ENCODE measurements at places on chromosomes 6 and 20.

DNA sequence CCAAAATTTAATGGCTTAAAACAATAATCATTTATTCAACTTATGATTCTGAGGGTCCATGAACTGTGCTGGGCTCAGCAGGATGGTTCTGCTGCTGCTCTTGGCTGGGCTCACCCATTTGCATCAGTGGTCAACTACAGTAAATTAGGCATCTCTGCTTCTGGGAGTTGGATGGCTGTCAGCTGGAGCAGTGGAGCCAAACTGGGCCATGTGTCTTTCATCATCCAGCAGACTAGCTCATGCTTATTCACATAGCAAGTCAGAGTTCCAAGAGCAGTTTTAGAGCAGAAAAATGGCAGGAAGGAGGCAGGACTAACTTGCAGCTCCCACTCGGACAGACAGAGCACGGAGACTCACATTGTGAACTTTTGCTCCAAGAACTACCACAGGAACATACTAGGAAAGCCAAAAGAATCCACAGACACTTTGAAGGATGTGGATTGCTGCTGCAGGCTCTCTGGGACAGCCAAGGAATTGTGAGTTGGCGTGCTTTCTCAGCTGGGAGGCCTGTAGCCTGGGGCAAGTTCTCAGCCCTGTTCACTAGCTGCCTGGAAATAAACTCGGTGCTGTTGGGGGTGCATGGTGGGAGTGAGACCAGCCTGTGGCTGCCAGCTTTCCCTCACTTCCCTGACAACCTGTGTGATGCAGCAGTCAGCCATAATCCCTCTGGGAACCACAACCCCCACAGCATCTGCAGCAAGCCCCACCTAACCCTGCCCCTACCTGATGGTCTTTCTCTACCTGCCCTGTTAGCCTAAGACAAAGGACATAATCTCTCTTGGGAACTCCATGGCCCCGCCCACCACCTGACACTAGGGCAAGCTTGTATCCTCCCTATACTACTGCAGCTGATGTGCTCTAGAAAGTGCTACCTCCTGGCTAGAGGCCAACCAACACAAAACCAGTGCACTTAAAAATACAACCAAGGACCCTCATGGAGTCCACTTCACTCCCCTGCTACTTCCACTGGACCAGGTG, 129.0 kb downstream of the JPH2 start:
- no peak for DNase-seq

DNA sequence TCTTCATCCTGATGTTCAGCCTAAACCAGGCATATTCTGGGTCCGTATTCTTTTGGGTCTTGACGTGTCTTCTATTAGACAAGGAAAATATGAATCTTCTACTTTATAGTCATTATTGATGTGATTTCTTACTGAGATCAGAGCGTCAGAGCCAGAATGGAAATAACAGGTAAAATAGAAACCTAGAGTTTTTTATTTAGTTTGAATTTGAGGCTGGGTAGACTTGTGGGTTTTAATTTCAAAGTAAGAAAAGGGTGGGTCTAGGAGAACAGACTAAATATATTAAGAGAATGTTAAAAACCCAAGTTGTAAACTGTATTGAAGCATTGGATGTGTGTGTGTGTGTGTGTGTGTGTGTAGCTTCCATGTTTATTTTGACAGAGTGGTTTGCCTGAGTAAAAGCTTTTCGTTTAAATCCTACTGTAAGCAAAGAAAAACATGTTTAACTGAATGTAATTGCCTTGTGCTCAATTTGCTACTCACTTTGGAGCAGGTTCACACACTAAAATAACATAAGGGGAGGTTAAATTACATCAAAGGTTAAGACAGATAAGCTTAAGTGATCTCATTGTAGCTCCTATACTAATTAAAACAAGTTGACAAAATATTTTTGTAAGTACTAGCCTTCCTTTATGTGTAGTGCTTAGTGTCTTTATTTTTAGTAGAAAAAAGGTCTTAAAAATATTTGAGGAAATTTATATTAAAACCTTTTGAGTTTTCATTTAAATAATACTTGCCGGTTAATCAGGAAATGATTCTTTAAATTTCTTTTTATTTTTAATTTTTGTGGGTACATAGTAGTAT, 17.4 kb downstream of the HECA start:
- DNase-seq = no peak

DNA sequence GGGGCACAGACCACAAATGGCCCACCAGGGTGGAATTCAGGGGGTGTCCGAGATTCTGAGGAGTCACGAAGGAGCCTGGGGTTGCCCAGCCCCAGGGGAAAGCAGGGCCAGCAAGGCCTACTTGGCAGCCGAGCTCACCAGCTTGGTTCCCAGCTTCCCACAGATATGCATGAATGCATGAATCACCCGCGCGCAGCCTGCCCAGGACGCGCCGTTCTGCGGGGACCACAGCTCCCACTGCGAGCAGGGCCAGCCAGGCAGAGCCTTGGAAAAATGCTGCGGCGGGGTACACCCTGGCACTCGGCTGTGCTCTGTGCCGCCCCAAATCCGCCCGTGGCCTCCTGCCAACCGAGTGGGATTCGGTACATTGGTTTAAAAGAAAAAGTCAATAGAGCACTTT, 211.0 kb downstream of the NFATC2 start:
- no peak for DNase-seq

DNA sequence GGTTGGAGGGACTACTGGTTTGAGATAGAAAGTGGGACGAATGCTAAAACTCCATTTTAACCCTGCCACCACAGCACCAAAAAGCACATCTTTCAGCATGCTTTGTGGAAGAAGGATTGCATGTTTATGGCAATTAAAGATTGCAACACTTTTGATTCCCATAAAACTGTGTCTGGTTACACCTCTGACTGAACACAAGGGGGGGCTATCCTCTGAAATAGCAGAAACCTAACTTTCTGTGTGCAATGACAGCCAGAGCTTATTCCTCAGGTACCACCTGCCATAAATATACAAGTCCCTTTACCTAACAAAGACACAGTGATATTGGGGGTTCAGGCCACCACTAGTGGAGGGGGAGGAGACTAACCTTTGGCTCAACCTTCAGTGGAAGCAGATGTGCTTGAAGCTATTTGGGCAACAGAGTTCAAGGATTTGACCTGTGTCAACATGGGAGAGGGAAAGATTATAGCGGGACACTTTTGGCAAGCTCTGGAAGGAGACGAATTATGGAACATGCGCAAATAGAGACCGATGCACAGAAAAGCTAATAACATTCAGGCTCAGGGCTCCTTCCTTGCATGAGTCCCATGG, 9.6 kb upstream of the PLG start:
- DNase-seq = no peak

GRCh38 chr6:150152891-150153876, 10.3 kb downstream of the PPP1R14C start:
- no peak for DNase-seq

DNA sequence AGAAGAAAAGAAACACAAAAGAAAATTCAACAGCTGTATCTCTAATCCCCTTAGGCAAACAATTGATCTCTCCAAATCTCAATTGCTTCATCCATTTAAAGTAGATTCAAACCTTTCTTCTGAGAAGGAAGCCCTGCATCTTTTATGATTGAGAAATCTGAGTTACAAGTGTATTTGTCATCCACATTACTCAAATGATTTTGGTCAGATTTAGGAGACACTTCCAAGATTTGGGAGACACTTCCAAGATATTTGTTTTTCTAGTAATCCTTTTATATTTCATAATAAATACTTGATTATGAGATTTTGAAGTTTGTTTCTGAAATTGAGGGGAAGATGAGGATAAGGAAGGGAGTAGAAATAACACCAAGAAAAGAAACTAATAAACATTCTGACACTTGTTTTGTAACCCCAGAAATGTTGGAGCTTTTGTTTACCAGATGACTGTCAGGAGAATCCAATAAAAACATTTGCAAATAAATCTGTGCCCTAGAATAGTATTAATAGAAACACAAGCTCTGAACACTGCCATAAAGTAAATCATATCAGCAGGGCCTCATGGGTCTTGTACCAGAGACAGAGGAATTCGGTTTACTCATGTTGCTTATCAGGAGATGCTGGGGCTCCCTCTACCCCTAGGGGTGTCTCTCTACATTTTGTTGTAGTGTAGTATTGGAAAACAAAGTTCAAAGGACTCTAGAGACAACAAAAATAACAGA, 314.3 kb upstream of the NT5E start:
- no peak for DNase-seq

DNA sequence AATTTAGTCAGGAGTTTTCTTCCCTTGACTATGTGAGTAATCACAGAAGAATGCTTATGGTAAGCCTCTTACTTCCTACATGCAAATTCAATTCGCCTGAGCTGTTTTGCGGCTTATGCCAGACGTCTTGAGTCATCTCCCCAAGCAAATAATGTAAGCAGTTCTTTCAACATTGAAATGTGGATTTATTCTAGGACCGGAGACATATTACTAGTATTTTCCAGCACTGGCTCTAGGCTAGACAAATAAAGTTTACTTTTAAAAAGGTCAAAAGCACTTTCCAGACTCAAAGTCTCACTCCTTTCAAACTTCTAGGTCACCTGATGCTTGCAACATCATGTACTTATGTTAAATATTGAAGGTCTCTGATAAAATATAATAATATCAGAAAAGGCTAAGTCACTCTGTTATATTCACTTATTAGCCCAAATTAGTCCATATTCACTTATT, 38.1 kb upstream of the NOX3 start:
- DNase-seq = peak; percentile 86

DNA sequence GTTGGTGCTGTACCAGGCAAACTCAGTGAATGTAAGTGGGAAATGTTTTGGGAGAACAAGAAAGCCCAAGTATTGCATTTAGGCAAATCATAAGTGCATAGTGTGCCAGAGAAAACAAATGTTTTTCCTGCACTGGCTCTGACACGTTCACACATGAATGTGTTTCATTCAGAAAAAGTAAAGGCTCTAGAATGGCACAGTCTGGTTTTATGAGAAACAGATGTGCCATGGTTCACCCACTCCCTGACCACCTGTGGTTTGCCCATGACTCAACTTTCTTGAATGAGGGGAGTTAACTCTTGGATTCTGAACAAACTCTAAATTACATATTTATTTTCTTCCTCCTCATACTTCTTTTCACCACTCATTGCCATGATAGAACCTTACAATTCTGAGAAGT, 126.9 kb downstream of the KCNQ5 start:
- no peak for DNase-seq

DNA sequence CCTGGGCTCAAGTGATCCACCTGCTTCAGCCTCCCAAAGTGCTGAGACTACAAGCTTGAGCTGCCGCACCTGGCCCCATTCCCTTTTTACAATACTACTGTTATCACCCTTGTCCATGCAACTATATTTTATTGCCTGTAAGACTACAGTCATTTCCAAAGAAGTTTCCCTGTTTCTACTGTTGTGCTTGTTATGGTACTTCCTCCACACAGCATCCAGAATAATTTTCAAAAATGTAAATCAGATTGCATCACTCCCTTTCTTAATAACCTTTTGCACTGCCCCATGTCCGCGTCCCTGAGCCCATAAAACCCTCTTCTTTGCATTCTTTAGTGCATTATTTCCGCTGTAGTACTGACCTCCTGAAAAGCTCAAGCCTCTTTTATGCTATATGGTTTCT, 128.9 kb upstream of the AKIRIN2 start:
- DNase-seq = no peak

DNA sequence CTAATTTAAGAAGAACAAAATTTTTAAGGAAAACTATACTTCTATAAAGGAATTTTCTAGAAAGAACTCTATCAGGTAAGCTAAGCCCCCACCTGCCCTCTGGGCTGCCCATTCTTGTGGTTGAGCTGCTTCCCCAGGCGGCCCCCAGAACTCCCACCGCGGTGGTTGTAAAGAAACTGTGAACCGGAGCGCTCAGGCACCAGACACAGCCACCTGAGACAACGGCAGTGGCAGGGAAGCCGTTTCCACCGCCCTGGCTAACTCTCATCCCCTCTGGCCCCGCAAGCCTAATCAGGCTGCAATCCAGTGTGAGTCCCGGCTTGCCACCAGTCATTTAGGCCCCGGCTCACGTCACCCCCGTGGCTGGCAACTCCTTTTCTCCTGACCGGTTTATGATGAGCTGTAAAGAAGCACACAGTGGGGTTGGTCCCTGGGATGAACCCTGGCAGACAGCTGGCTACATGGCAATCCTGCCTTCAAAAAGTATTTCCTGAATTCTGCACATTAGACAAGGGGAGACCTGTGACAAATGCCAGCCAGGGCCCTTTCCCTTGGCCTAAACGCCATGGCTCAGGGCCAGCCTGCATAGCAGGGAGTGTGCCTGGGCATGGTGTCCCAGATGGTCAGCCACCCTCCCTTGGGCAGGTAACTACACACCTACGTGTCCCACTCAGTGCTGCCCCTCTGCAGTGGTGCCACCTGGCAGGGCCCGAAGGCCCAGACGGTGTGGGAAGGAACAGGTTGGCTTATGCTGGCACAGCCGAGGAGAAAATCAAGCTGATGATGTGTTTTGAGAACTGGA, 63.8 kb upstream of the GPR31 start:
- no peak for DNase-seq

Measured in NCI-H460 (cell line).